ENCODE measurements at places on chromosomes 2 and 18.

DNA sequence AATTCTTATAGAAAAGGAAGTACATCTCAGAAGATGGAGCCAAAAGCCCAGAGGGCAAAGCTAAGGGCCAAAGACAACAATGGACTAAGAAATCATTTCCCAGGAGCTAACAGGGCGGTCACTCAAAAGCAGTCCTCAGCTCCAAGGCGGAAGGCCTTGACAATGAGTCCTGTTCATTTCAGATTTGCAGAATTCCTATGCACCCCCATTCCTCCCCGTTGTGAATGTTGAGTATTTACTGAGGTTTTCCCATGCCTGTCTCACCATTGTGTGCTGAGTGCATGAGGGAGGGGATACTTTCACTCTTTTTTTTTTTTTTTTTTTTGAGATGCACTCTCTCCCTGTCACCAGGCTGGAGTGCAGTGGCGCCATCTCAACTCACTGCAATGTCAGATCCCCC lies 18.8 kb upstream of the DTNB start:
- no peak for DNase-seq

GRCh38 chr18:23234619-23235018 lies 99.3 kb downstream of the CABLES1 start:
- no peak for DNase-seq

GRCh38 chr2:232580648-232580981 lies 30.1 kb downstream of the EIF4E2 start:
- DNase-seq: no peak

DNA sequence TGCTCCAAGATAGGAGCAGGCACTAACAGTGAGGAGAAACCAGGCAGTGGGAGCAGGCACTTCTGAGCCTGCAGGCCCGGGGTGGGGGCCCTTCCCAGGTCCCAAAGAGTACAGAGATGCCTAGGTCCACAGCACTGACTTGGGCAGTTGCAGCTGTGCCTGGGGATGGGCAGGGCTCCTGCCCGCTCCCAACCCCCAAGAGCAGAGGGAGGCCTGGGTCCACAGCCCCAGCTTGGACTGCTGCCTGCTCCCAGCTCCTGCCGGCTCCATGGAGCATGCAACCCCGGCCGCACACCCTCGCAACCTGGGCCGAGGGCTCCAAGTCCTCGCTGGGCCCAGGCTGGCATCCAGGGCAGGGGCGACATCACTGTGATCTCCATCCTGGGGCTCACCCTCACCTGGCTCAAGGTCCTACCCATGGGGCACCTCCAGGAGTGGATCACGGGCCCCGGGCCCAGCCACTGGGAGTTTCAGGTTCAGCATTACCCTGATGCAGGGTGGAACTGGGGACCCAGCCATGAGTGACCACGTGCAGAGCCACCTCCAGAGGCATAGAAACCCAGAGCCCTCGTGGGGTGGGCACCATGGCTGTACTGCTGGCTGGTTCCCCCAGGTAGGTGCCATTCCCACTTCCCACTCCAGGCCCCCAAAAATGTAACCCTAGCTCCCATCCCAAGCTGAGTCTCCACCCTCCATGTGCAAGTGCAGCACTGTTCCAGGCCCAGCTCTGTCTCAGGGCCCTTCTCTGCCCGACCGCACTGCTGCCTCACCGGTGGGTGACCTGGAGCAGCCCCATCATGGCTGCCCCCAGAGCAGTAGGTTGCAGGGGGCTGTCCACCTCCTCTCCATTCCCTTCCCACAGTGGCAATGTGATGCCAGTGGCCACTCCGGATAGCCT lies 325.6 kb downstream of the NR4A2 start:
- DNase-seq: no peak

DNA sequence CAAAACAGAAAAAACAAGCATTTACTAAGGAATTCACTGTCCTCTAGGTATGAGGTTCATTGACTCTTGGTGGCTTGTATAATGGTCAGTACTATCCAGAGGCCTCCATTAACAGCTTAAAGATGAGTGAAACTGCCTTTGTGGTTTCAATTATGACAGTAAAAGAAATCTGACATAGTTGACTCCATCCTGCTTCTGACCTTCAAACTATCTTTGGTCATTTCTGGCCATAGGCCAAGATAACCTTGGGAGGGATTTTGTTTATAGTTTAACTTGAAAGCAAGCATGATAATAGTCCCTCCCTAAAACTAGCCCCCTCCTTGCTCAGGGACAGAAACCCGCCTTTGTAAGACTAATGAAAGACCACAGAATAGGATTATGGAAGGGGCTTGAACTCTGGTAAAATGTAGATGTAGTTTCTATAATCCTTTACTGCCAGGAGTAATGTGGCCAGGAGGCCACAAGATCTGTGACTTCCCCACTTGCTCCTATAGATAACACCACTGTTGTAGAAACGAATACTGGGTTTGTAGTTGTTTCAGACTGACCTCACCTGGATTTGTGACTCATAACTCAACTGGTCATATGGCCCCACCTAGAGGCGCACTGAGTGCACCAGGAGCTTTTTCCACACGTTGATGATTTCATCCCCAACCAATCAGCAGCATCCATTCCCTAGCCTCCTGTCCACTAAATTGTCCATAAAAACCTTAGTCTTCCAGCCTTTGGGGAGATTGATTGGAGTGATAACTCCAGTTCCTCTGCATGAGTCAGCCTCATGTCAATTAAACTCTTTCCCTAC lies 8.6 kb upstream of the PLEKHM3 start:
- DNase-seq: peak; percentile 42

DNA sequence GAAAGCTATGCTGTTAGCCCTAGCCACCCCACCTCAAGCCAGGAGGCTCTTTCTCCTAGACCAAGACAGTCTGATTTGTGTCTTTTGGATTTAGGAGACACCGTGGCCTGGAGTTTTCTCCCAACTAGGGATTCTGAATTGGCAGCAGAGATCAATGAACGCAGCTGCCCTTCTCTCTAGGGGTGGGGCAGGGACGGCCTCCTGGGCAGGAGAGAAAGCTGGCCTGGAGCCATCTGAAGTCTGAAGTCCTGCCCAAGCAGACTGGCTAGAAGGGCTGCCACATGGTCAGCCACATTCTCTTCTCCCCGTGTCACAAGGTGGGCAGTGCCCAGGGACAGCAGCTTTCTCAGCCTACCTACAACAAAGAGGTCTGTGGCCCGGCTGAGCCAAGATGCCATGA lies 45.1 kb downstream of the PIEZO2 start:
- no peak for DNase-seq

- DNase-seq: no peak
These were observed 341.2 kb downstream of the ZNF521 start for GRCh38 chr18:25010623-25011374.

DNA sequence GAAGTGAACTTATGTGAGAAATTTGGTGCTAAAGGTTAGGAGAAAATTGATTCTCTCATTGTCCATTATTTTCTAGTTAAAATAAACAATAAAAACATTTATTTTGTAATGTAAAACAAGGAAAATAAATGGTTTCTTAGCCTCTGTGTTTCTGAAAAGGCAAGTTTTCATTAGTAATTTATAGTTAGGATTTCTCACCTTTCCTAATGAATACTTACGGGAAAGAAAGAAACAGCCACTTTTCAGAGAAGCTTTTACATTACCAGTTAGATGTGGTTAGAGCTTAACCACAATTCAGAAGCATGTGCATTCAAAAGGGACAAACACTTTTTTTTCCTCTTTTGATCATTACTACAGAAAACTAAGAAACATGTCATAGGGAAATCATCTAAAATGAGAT lies 18.8 kb downstream of the NEMP2 start:
- no peak for DNase-seq

GRCh38 chr18:24024425-24024824 lies 9.9 kb downstream of the TTC39C start:
- no peak for DNase-seq

- DNase-seq: no peak
These were observed 238.2 kb downstream of the GCA start for GRCh38 chr2:162581959-162582798.

- DNase-seq: peak; percentile 8
These were observed 453.0 kb downstream of the GALR1 start for GRCh38 chr18:77702686-77703085.

GRCh38 chr18:35508030-35508429 lies 10.3 kb upstream of the INO80C start:
- no peak for DNase-seq

DNA sequence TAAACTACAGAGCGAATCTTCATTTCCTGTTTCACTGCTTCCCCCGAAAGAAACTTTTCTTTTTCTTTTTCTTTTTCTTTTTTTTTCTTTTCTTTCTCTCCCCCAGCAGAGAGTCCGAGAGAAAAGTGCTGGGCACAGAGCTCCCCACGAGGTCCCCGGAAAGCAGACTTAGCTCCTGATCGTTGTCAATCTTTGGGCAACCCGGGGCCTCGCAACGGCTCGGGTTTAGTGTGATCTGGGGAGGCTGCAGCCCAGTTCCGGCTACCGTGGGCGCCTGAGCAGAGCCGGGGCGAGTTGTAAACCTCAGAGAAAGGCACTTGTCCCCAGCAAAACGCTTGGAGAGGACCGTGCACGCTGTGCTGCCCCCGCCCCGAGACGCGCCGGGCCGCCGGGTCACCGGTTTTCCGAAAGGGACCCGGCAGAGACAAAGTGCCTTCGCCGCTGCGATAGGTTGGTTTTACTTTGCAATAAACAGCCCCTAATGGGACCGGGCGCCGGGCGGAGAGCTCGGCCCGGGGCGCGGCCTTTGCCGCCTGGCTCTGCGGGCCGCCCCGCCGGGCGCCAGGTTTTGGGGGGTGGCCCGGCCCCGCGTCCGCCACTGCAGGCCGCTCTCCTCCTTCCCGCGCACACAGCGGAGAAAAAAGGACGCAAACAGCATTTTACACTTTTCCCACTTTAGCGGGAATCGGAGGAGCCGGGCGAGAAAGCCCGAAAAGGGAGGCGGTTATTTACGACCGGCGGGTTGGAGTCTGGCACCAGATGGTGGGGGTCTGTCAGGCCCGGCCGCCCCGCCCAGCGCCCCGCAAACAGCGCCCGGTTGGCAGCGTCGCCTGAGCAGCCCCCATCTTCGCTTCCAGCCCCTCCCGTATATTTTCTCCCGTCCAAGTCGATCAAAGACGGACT lies 136.0 kb downstream of the INSIG2 start:
- DNase-seq: peak; percentile 38

DNA sequence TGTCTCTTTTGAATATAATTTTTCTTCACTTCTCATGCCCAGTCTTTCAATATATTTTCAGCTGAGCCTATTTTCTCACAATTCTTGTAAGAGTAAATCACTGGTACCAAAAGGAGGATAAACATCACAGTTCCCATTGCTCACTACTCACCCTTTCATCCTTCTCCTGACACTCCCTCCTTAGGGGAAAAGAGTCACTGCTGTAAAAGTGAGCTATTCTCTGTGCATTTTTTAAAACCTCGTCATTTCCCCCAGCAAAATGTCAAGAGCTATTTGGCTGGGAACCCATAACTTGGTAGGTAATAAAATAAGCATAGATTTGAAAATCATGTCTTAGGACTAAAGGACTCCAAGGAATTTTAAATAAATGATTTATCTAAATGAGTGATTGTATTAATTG lies 340.1 kb upstream of the GYPC start:
- no peak for DNase-seq

Measured in KBM-7 (cell line).